Posterior cingulate gyrus (tissue), 11 donors: ENCODE measurements at places on chromosomes 2 and 18.

- DNase-seq, result no peak
Measured at GRCh38 chr2:47282621-47283272, 120.2 kb upstream of the MSH2 start.

DNA sequence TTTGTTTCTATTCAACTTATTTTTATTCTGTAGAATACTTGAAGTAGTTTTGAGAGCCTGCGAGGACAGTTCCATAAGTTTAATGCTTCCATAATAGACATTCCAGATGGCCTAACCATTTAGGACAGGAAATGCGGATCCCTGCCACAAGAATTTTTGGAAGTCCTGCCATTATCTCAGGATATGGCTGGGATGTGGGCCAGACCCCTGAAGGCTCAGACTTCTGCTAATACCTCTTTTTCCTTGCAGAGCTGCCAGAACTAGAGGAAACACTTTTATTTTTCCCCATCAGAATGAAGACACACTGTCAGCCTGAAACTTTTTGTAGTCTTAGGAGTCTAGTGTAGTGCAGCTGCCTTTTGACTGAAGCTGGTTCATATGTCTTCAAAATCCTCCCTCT, 806.5 kb downstream of the TDRD15 start:
- DNase-seq, result peak; percentile 9

- no peak for DNase-seq
Measured at GRCh38 chr2:180360283-180360618, 353.2 kb upstream of the CWC22 start.

DNA sequence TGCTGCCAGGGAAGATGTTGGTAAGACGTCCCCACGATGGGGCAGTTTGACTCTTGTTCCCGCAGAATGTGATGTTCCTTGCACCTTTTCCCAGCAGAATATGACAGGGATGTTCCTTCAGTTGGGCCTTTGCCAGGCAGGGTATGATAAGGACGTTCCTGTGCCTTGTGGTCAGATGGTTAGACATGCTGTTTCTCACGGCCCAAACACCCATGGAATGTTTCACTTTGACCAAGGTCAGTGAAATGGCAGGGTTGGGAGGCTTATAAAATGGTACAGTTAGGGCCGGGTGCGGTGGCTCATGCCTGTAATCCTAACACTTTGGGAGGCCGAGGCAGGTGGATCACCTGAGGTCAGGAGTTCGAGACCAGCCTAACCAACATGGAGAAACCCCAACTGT, 40.3 kb upstream of the YPEL5 start:
- DNase-seq, result no peak
